ENCODE measurements at places on chromosomes 11 and 22.

DNA sequence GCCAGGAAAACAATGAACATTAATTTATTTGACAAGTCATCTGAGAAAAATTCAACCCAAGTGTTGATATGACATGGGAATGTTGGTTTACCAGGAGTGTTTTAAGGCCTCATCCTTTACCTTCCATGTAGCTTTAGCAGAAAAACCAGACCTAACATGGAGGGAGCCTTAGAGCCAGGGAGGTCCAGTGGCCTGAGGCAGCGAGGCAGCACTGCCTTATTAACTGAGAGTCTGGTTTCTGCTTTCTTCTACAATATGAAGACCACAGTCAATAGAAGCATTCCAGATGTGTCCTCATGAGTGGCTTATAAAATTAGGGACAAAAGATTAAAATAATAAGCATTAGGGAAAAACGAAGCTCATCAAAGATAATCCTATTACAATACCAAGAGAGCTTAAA, 61.5 kb downstream of the DKK3 start:
- DNase-seq, result no peak

DNA sequence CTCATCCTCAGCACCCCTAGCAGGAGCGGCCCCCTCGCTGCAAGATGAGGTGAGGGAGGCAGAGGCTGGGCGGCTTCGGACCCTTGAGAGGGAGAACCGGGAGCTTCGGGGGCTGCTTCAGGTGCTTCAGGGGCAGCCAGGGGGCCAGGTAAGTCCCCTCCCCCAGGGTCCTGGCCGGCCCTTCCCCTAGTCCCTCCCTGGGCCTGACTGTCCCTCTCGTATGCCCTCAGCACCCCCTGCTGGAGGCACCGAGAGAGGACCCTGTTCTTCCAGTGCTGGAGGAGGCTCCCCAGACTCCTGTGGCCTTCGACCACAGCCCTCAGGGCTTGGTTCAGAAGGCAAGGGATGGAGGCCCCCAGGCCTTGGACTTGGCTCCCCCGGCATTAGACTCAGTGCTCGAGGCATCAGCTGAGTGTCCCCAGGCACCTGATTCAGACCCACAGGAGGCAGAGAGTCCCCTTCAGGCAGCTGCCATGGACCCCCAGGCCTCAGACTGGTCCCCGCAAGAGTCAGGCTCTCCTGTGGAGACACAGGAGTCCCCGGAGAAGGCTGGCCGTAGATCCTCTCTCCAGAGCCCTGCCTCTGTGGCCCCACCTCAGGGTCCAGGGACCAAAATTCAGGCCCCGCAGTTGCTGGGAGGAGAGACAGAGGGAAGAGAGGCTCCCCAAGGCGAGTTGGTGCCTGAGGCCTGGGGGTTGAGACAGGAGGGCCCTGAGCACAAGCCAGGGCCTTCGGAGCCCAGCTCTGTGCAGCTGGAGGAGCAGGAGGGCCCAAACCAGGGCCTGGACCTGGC, 4.0 kb downstream of the CCDC88B start:
- no peak for DNase-seq

DNA sequence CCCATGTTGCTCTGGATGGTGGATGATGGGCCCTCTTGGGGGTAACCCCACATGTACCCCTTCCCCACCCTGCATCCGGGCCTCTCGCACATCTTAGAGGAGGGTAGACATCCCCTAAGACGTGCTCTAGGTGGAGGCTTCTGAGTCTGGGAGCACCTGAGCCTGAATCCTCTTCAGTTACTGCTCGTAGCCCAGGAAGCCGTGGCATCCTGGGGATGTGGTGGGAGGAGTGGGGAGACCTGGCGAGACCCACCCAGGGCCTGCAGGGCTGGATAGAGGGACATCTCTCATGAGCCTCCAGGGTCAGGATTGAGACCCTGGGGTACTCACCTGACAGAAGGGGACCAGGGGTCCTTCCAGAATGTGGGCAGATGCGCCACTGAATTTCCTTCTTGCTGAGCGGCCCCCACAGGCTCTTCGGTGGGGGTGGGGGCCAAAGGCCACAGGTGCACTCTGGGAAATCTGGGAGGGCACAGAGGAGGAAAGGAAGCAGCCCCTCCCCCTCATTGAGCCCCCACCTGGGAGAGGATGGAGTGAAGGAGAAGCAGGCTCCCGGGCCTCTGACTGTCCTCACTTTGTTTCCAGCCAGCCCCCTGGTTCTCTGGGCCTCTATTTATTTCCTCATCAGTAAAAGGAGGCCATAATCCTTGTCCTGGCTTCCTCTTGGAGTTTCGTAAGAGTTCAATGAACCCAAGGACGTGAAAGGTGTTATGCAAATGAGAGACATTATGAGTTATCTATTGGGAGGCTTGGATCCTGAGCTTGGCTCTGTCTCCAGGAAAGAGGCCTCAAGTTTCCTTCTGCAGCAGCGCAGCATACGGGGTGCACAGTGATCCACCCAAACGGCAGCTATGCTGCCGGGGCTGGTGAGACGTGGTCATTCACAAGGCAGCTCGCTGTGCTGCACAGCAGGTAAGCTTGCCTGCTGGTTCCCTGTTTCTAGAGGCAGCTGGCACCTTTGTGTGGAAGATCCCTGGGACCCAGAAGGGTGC, 31.2 kb downstream of the KCNJ4 start:
- DNase-seq, result no peak

GRCh38 chr22:41355895-41356294, 25.8 kb upstream of the TEF start:
- DNase-seq, result no peak

- DNase-seq, result no peak
Measured at GRCh38 chr22:26715392-26715936, 58.1 kb downstream of the MIAT start.

- DNase-seq, result no peak
Measured at GRCh38 chr22:47292546-47293320, 530.3 kb downstream of the TBC1D22A start.

- DNase-seq, result no peak
Measured at GRCh38 chr11:62461740-62462507, 43.1 kb downstream of the SCGB1A1 start.

DNA sequence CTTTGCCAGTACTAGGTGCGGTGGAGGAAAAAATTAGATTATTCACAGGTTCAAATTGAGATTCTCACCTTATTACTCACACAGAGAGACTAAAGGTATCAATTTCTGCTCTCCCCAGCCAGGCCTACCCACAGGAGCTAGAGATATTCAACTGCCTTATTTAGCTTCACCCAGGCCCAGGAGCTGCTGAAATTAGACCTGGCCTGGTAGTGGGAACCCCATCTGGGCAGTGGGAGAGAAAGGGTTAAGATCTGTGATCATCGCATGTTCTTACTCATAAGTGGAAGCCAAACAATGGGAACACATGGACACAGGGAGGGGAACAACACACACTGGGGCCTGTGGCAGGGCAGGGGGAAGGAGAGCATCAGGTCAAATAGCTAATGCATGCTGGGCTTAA, 20.9 kb upstream of the MICAL2 start:
- no peak for DNase-seq

- DNase-seq, result no peak
Measured at GRCh38 chr11:117501237-117501898, 173.7 kb downstream of the CEP164 start.

- DNase-seq, result no peak
Measured at GRCh38 chr22:30240541-30241417, 5.8 kb downstream of the LIF start.
